SK-N-DZ (cell line): ENCODE measurements at places on chromosomes 5 and 9.

DNA sequence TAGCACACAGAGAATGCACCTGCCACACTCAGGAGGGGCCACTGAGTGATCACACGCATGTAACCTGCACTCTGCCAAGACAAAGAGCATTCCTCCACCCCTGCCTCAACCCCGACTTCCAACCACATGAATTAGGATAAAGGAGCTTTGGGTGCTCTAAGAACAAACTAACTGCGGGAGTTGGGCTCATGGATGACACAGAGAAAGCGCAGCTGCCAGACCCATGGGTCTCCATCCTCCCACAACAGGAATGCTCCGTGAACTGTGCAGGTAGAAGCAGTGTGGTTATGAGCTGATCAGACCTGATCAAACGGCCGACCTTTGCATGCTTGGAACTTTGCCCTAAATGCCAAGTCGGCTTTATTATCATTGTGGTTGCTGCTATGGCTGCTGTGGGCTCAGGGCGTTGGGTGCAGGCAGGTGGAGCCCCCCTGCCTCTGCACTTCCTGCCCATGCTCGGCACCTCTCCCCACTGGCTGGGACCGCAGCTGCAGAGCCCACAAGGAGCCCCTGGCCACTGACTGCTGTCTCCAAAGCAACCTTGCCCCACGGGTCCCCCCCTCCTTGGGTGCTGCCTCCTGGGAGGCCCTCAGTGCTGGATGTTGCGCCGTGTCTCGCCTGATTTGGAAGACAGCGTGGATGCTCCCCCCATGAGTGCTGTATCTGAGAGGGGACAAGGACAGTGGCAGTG lies 2.6 kb upstream of the SLC6A3 start:
- DNase-seq = no peak

GRCh38 chr9:85942913-85943709 lies 2.2 kb downstream of the NAA35 start:
- DNase-seq = no peak

- no peak for DNase-seq
These were observed 69.6 kb downstream of the SLC28A3 start for GRCh38 chr9:84270847-84271530.

- DNase-seq = no peak
These were observed 10.5 kb downstream of the TMEM174 start for GRCh38 chr5:73183481-73183891.

DNA sequence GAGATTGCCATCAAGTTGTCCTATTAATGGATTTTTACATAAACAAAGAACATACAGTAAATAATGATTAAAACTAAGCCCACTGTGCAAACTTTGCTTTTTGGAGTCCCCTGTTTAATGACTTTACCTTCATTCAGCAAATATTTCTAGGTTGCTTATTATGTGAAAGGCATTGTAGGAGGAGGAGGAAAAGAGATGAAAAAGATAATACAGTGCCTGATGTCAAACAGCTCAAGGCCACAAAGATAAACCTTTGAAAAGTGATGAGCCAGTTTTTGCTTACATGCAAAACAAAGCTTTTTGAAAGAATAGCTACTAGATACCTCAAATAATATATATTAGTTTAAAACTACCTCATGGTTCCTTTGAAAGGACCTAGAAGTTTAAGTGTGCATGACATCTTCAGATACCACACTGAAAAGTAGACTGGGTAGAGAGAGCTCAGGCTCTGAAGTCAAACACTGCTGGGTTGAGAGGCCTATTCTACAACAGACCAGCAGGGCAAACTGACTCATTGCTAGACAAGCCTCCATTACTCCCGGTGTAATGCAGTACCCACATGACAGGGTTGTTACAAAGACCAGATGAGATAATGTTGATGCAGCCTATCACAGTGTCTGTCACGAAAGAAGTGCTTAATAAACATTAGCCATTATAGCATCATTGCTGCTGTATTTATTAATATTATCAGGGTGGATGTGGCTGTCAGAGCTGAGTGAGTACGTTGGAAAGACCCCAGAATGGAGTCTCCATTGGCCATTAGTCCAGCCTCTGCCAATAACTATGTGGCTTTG lies 11.8 kb downstream of the DEPDC1B start:
- peak; percentile 54 for DNase-seq

GRCh38 chr5:96957254-96958049 lies 21.6 kb downstream of the LNPEP start:
- DNase-seq = no peak

DNA sequence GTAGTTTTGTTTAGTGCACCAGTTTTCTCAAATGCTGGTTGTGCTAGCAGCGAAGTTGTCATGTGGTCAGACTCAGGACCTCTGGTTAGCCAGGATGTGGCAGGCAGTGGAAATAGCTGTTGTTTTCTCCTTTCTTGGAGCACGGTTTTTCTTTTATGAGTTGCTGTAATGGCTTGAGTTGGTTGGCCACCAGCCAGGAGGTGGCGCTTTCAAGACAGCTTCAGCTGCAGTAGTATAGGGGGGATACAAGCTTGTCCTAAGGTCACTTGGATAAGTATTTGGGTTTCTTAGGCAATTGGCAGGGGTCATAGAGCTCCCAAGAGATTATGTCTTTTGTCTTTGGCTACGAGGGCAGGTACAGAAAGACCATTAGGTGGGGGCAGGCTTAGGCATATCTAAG lies 274.2 kb upstream of the TARS1 start:
- DNase-seq = no peak
